AG09319 (cell line): ENCODE measurements at places on chromosomes 12 and 14.

DNA sequence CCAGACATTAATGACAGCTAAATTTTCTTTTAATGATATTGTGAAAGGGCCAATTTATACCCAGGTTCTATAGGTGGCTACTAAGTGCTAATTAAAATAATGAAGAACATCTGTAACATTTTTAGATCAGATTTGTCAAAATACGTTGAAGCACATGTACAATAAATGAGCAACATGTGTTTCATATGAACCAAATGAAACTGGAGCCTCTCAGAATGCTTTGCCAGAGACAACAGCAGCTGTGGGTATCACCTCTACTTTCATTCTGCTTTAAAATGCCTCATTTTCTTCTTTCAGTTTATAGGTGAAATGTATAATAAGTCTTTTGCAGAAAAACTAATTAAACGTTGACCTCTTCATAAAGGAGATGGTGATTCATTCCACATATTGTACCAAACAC, 26.1 kb upstream of the MYF6 start:
- DNase-seq: no peak

DNA sequence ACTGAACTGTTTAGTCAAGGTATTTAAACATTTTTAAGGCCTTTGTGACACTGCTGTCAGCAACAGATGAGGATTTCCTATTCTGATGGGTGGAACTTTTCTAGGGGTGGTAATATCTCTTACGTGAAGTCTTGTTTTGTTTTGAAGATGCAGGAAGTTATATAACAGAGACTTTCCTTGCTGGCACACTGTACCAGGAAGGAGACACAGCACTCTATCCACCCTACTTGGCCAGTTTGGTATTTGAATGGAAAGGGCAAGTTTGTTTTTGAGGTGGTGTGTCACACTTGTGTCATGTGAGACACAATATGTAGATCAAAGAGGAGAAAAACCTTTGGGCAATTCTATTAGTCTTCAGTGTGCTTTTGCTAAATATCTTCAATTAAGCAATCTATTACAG, 51.6 kb upstream of the SRP54 start:
- no peak for DNase-seq

DNA sequence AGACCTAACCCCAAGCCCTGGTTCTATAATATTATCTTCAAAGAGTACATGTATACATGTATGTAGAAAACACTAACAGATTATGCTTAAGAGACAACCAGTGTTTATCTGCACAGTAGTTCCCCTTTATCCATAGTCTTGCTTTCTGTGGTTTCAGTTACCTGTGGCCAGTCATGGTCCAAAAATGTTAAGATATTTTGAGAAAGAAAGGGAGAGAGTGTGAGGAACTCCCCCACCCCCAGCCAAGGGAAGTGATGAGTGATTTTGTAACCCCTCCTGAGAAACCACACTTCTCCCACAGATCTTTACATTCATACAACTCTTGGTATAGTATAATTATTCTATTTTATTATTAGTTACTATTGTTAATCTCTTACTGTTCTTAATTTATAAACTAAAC, 77.3 kb upstream of the CNTN1 start:
- no peak for DNase-seq

DNA sequence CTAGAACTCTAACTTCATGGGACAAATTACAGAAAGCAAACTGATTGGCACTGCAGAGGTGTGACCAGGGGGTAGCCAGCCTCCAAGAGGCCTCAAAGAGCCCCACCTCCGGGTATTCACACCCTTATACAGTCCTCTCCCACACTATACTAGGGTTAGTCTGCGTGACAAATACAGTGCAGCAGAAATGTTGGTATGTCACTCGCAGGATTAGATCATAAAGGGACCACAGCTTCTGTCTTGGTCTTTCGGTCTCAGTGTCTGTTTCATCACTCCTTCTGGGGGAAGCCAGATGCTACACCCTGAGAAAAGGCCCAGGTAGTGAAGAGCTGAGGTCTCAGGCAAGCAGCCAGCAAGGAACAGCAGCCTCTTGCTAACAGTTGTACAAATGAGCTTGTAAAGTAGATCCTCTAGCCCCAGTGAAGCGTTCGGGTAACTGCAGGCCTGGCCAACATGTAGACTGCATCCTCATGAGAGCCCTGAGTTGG, 68.9 kb upstream of the SAV1 start:
- no peak for DNase-seq

GRCh38 chr12:55132816-55133215, 6.6 kb downstream of the OR9K2 start:
- no peak for DNase-seq

GRCh38 chr12:70317781-70318180, 48.3 kb upstream of the KCNMB4 start:
- DNase-seq: no peak

- no peak for DNase-seq
These were observed 29.1 kb downstream of the SLCO1A2 start for GRCh38 chr12:21305661-21306060.

DNA sequence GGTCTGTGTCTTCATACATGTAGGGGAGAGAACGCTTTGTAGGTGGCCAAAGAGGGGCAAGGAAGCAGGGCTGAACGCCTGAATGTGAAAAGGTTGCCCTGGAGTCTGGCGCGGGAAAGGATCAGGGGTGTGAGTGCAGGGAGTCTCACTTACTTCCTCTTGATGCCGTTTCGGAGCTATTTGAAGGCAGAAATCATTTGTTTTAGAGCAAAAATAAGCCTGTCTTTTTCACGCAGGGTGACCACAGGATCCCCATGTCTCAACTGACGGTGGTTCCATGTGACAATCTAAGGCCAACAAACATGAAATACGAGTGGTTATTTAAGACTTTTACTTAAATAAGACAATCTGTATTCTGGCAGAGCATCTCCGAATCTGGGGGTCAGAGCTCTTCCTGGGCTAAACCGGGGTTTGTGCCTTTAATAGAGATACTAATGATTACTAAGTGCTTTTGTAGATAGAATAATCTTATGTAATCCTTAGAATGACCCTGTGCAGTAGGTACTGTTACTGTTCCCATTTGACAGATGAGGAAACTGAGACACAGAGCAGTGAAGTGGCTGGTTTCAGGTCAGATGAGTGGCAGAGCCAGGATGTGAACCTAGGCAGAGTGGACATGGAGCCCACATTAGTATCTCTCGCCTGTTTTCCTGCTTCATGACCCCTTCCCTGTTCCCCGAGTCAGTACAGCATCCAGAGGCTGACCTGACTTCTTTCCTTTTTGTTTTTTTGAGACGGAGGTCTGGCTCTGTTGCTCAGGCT, 1.9 kb downstream of the BRI3BP start:
- no peak for DNase-seq

GRCh38 chr12:15772405-15773018, 16.7 kb downstream of the EPS8 start:
- no peak for DNase-seq

DNA sequence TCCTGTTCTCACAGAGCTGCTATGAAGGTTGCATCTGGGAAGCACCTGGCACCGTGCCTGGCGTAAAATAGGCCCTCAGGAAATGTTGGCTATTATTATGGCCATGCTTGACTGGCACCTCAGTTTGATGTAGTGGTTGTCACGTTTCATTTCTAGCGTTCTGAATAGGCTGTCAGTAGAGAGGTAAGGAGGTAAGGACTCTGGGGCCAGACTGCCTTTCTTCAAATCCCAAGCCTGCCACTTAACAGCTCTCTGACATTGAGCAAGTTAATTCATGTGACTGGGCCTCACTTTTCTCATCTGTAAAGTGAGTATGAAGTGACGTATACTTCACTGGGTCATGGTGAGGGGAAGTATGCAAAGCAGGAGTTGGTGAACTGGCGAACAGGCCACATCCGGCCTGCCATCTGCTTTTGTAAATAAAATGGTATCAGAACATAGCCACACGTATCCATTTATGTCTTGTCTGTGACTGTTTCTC, 196.2 kb downstream of the CACNA1C start:
- DNase-seq: no peak

- DNase-seq: no peak
These were observed 169.2 kb upstream of the PLXNC1 start for GRCh38 chr12:93979189-93979588.

DNA sequence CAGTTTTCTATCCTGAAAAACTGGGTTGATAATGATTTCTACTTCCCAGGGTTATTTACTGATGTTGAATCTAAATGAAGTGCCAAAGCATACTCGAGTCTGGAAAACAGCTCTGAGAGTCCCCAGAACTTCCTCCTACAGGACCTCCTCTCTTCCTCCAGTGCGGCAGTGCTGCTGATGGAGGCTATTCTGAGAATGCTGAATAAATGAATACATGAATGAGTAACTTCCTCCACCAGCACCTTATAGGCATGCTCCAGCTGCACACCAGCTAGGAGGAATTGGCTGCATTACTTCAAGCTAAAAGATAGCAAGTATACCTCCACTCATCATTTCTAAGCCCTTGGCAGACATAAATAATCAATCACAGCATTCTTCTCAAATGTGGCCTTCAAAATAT, 448.8 kb upstream of the CCDC196 start:
- no peak for DNase-seq

GRCh38 chr14:51883232-51883631, 22.8 kb downstream of the GNG2 start:
- DNase-seq: no peak

DNA sequence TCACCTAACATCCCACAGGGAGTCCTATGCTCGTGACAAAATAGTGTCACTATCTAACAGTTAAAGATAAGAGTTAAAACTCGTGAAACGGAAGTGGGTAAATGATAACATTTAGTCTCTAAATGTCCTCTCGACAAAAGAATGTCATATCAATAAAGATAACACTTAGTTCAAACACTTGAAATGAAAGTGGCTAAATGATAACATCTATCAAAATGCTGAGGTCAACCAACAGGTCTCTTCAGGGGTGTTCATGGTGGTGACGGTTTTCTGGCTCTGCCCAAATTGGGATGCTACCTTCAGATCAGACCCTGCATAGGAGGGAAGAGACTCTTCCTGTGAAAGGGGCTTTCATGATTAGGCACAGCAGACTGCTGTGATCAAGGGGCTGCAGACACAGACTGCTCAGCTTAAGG, 22.1 kb downstream of the IL26 start:
- no peak for DNase-seq

- no peak for DNase-seq
These were observed 104.4 kb upstream of the ATF7IP start for GRCh38 chr12:14261096-14261495.

- no peak for DNase-seq
These were observed 13.3 kb upstream of the ANAPC5 start for GRCh38 chr12:121365416-121366062.

GRCh38 chr14:70525691-70526090, 9.1 kb downstream of the ADAM20 start:
- no peak for DNase-seq

DNA sequence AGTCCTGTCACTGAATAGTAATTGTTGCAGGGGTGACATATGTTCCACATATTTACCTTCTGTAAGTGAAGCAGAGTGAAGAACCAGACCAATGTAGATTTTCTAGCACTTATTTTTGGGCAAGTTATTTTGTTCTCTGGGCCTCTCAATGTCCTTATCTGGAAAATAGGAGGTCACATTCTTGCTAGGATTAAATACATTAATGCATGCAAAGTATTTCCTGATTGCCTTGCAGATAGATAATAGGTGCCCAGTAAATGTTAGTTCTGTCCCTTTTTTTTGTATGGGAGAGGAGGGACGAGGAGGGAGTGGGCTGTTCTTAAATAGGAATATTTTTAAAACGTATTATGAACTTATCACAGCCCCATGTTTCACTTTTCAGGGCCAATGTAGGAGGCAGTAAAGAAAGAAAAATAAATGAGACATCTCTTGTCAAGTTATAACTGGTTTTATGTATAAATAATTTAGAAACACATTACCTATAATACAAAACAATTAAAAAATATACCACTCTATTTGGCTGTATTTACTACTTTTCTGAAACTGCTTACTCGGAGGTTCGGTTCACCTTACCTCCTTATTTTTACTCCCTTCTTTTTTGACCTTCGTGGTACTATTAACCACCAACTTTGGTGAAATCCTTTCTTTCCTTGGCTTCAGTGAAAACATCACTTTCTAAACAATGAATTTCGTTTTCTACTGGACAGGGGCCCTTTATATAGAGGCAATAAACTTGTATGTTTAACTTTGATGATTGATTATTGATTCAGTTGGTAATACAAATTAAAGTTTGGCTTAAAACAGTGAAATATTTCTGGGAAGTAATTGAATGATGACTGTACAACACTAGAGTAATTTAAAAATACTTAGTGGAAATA, 41.9 kb downstream of the DIP2B start:
- no peak for DNase-seq

GRCh38 chr12:15545334-15545733, 223.0 kb downstream of the PTPRO start:
- DNase-seq: no peak

- DNase-seq: no peak
These were observed 74.7 kb downstream of the ITPK1 start for GRCh38 chr14:93040982-93041381.

DNA sequence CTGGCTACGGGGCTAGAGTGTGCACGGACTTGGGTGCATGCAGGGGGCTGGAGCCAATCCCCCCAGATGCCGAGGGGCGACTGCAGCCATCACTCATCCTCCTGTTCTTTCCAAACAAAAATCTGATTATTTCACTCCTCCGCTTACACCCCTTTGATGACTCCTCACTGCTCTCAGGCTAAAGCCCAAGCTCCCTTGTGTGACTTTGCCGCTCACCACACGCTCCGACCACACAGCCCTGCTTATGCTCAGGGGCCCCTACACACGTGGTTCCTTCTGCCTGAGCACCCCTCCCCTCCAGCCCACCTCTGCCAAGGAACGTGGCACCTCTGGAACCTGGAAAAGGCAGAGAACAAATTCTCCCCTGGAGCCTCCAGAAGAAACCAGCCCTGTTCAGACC, 13.7 kb downstream of the CHFR start:
- DNase-seq: no peak

DNA sequence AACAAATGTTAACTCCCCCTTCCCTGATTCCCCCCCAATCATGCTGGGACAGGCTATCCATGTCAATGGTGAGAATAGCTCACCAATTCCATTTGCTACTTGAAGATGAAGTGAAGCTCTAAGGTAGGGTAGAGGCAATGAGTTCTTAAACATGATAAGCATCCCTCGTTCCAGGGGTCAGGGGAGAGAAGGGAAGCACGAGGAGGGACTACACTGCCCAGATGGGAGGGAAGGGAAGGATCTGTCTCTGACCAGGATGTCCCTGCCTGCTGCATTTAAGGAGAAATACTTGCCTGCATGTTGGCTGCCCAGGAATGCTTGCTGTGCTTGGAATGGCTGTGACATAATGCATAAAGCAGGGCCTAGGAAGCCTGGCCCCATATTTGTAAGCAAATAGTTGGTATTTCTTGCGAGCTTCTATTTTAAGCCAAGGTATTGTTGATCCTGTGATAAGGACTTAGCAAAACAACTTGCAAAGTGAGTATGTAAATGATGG, 155.1 kb downstream of the CEP83 start:
- DNase-seq: no peak
